ENCODE measurements at places on chromosomes 7 and 10.

DNA sequence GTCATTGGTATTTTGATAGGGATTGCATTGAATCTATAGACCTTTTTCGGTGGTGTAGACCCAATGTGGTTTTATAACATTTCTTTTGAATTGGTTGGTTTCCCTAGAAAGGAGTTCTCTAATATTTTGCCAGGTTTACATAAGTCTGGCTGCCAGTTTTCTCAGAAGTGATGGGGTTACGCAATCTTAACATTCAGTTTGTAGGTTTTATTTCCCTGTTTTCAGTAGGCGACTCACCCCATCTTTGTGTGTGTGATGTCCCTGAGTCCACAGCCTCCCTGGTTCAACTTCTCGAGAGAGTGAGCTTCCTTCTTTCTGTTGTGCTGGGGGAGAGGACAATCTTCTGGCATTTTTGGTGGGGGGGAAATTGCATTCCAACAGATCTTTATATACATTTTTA is 9.6 kb upstream of the KIF5B start:
- DNase-seq: no peak

- DNase-seq: no peak
Observed at GRCh38 chr10:77608281-77608680, 29.3 kb downstream of the KCNMA1 start.

- peak; percentile 50 for DNase-seq
Observed at GRCh38 chr7:129952086-129952652, 591 bp downstream of the UBE2H start.

DNA sequence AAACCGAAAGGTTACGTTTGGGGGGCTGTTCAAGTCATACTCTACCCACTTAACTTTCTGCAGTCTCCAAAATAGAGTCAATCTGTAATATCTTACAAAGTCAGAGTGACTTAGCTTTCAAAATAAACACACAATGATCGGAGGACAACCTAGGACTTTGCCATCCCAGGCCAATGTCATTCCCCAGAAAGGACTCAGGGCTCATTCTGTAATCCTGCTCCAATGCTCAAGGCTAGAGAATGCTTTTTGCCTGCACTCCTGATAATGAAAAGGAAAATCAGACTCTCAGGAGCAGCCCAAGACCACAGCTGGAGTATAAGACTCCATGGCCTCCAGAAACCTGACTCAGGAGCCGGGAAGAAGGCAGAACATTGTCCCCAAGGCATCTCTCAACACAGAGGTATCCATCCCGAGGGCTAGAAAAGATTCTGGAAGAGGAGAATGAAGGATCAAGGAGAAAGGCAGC is 28.5 kb upstream of the ASCC1 start:
- DNase-seq: no peak

DNA sequence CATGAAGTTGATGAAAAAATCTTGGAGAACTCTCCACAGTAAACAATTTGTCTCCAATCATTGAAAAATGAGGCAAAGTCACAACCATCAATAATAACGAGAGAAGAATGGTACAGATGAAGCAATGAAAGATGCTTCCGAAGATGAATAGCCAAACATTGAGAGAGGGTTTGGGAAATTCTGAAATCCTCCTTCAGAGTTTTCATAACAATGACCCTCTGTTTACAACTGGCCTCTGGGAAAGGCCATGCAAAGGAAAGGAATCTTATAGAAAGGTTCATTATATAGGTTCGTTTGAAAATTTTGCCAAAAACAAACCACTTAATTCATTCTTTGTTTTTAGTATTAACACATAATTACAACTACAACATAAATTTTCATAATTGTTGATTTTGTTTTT is 166.5 kb downstream of the ABCA13 start:
- no peak for DNase-seq

DNA sequence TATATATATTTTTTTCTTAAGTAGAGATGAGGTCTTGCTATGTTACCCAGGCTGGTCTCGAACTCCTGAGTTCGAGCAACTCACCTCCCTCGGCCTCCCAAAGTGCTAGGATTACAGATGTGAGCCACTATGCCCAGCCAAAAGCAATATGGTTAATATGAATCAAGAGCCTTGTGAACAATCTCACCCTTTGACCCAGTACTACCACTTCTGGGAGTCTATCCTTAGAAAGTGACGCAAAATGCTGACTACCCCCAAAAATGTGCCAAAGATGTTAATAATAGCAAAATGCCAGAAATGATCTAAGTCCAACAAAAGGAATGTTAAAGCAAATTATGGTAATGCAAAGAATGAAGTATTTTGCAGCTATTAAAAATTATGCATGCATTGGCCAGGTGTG is 44.3 kb downstream of the HOXA1 start:
- DNase-seq: no peak

DNA sequence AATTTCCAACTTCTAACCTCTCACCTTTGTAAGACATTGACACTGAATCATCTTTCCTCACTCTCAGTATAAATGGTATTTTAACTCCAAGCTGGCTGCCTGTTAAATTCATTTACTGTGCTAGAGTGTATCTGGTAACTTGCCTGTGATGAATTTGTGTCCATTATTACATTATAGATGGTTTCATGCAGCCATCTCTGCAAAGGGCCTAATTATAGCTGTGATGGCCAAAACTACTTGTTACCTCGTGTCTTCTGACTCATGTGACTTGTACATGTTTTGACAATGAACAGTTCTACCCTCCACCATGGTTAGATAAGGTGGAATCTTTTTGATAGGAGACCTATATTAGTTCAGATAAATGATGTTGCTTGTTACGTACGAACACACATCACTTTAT is 392.0 kb downstream of the PAXIP1 start:
- no peak for DNase-seq

DNA sequence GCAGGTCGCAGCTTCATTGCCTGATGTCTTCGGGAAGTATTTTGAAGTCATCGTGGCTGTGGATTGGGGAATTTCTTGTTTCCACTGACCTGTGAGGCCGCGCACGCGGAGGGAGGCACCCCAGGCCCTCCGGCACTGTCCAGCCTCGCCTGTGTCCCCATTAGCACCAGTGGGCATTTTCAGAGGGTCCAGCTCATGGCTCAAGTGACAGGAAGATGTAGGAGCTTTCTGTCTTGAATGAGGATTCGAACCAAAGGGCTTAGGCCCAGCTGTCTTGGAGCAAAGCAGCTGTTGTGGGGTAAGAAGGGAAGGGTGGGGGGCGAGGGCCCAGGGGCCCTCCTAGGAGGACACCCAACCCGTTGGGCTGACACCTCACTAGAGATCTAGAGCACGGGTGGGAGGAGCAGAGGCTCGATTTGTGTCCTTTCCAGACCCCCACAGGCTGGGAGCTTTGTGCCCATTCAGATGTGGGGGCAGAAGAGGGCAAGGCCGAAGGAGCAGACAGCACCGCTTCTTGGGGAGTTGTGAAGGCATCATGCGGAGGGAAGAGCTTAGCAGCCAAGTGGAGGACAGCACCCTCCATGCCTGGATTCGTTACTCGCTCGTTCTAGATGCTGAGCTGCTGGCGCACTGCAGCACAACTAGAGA is 914 bp downstream of the ZNF37A start:
- DNase-seq: no peak

GRCh38 chr10:94607111-94607510 is 61.5 kb downstream of the HELLS start:
- peak; percentile 62 for DNase-seq

- no peak for DNase-seq
Observed at GRCh38 chr7:150732786-150733481, 4.3 kb upstream of the GIMAP5 start.

DNA sequence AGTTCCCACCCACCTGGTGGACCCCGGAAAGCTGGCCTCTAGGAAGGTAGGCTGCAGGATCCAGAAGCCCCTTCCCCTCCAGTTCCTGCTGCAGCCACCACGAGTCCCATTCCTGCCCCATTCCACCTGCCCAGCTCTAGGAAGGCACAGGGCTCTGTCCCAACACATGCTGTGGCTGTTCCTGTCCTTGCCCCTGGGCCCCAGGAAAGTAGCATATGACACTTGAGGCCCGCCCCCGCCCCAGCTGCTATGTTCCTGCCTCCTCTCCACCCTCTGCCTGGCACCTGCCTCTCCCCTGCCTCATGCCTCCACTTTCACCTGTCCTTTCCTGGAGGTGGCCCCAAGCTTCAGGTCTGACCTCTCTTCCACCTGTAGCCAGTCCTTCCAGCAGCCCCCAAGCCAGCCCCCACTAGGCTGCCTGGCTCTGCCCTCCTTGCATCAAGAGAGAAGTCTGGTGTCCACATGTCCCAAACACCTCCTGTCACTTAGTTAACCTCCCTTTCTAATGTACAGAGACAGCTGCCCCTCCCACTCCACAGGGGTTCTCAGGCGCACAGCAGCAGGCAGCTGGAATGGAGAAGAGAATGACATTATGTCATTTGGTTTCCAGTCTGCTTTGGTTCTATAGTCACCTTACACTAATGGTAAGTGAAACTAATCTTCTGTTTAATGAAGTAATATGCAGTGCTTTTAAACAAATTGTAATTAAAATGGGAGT is 22.7 kb downstream of the YKT6 start:
- DNase-seq: no peak

DNA sequence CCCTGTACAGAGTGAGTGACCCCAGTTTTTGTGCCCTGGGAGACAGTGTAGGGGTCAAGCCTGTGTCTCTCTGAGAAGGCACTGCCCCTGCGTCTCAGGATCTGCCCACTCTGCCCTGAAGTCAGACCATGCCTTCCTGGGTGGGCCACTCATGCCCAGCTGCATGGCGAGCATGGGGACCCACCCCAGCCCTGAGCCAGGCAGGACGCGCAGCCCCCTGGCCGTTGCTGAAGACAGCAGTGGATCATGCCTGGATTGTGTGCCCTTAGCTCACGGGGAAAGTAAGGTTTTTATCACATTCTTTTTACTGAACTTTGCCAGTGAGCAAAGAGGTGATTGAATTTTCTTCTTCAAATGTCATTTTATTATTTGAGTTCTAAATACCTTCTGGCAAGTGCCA is 66.2 kb downstream of the WDR37 start:
- no peak for DNase-seq

DNA sequence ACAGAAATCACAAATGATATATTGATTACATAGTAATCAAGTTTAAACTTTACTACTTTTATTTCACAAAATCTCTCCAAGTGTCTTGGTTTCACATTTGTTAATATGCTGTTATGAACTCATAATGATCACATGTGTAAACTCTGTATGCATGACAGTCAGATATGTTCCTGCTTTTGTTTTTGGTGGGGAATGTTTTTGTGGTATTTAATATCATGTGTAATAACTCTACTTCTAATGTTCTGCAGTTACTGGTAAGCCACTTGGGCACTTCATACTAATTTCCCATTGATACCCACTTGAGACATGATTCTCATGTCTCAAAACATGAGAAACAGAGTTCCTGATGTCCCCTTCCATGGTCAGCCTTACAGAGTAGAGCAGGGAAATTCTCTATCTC is 109.1 kb upstream of the INHBA start:
- DNase-seq: no peak

DNA sequence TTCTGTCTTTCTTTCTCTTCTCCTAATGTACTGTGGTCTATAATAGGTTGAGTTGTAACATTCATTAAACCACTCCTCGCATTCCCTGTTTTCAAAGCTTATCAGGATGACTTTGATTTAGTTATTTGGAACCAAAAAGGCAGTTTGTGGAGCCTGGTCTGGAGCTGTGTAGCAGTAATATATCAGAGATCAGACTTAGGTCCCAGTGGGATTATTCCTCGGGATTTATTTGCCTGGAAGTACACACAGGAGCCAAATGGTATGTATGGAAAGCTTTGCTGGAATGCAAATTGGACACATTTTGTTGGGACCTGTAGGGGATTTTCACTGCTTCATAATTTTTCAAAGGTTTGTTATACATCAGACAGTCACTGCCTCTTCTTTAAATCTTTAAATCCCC is 40.9 kb downstream of the GBF1 start:
- no peak for DNase-seq

GRCh38 chr10:43943119-43943817 is 294.6 kb upstream of the ZNF32 start:
- DNase-seq: no peak

GRCh38 chr10:6578251-6578771 is 1.8 kb downstream of the PRKCQ start:
- DNase-seq: no peak

GRCh38 chr10:15591937-15592336 is 127.8 kb downstream of the ITGA8 start:
- DNase-seq: no peak

DNA sequence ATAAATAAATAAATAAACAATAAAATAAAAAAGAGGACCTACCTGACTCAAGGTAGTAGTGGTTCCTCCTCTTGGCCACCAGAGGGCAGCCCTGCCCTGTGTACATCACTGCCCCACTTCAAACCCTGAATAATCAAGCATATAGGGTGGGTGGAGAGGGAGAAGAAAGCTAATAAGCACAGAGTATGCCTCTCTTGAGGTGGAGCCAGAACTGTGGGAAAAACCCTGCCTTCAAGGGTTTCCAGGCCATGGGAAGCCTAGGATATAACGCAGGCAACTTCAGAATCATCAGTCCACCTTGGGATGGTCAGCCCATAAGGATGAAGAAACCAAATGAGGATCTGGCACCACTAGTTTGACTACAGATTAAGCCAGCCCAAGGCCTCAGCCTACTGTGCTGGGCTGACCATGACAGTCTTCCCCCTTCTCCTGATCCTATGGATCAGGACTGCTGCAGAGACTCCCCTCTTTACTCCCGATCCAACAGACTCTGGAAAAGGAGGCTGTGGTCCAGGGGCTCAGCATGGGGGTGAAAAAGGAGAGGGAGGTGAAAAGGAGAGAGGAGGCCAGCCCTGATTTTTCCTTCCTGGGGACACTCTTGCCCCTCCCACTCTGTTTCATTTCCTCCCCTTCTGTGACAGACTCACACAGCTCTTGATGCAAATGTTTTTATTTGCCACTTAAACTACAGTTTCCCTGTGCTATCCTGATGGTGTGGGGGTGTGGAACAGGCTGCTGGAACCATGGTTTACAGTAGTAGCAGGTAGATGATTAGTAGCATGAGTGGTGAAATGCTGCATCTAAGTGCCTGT is 10.1 kb downstream of the AVPI1 start:
- peak; percentile 77 for DNase-seq

DNA sequence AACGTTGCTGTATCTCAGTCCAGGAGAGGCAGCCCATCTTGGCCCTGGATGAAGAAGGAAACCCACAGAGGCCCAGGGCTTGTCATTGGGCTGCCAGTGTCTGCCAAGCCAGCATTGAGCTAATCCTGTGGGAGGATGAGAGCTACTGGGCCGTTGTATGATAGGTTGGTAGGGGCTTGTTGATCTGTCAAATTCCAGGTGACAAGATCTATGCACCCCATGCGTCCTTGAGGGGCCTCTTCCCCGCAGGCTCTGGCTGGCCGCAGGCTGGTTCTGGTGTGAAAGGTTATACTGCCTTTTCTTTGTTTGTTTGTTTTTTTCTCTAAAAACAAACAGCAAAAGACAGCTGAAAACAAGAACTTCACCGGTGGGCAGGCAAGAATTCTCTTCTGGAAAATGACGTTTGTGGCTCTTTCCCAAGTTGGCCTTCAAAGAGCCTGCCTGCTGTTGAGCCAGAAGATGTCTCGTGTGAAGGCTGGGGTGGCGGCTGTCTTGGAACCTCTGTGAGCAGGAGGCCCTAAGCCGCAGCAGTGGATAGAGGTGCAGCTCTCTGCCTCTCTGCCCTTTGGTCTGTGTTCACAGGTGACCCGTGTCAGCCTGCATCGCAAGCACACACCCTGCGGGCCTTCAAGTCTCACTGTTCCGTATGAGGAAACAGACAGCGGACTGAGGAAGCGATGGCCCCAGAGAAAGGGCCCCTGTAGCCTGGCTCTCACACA is 23.3 kb downstream of the CYP17A1 start:
- no peak for DNase-seq
